ENCODE measurements at places on chromosomes 3 and 15. TPM values are rescaled to one million over a fixed set of nuclear protein-coding genes. Genes with fewer than 3 reads are reported as not detected.

DNA sequence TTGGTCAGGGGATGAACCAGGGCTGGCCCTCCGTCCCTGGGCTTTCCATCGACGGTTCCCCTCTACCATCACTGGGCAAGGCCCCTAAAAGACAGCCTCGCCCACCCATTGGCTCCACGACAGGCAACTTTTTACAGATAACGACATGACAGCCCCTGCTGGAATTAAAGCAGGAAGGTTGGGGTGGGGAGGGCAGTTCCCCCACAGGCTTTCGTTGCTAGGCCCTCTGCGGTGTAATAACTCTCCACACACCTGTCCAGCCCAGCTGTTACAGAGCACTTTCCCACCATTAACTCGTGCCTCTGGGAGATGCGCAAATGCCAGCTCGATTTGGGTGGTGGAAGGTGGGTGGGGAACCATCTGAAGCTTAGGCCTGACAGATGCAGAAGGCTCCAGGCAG is 264.2 kb upstream of the TLE3 start:
- no peaks in the 10 kb centered on the region for H3K4me1 ChIP-seq
- no peak for DNase-seq
- H3K27me3 ChIP-seq, result peaks cover 34% of the 10 kb centered on the region
- H3K27ac ChIP-seq, result no peak overlapping the region

ZBBX gene
- not detected for total RNA-seq

- DNase-seq, result no peak
- H3K27ac ChIP-seq, result no peak overlapping the region
- no peak overlapping the region for H3K4me3 ChIP-seq
These were observed 8.5 kb downstream of the CKMT1A start for GRCh38 chr15:43702174-43702573.

DNA sequence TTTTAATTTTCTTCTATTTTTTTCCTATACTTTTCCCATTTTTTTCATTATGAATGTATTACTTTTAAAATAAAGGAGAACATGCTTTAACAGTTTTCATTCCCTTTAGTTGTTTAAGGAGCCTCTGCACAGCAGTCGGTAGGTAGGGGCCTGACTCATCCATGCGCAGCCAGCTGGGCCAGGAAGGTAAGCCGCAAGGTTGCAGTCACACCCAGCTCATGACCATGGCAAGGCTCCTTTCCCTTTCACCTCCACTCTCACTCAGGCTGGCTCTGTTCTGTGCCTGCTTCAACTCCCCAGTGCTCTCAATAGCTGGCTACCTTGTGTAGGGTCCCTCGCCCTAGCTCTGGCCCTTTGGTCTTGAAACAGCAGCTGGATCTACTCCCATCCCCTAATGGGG is 17.4 kb upstream of the ANKRD34C start:
- no peak overlapping the region for H3K27ac ChIP-seq
- DNase-seq, result no peak
- no peak overlapping the region for H3K4me3 ChIP-seq
- peaks cover 42% of the 10 kb centered on the region for H3K27me3 ChIP-seq

- H3K27me3 ChIP-seq, result no peaks in the 10 kb centered on the region
- H3K36me3 ChIP-seq, result no peaks in the 10 kb centered on the region
- H3K4me3 ChIP-seq, result peak overlapping the region; percentile 68
- peak overlapping the region; percentile 79 for H3K27ac ChIP-seq
- H3K4me1 ChIP-seq, result peaks cover 26% of the 10 kb centered on the region
- no peak for DNase-seq
These were observed 59.4 kb downstream of the CLASP2 start for GRCh38 chr3:33658621-33658990.
